ENCODE measurements at places on chromosomes 3 and 15. TPM values are rescaled to one million over a fixed set of nuclear protein-coding genes. Genes with fewer than 3 reads are reported as not detected.

CHRNA5 gene
- total RNA-seq, result 0.31 TPM

EOMES gene
- 0.06 TPM for total RNA-seq

KLHL40 gene
- total RNA-seq, result not detected

PLSCR2 gene
- not detected for total RNA-seq

GAP43 gene
- 9.9 TPM for total RNA-seq

REC114 gene
- not detected for total RNA-seq

C3orf85 gene
- total RNA-seq, result not detected

IL17RE gene
- total RNA-seq, result 3.5 TPM

HGD gene
- 0.19 TPM for total RNA-seq

MME gene
- total RNA-seq, result 35.8 TPM

TRPM1 gene
- not detected for total RNA-seq

GOLGA8J gene
- 0.13 TPM for total RNA-seq

IL12A gene
- 0.19 TPM for total RNA-seq

Measured in aortic smooth muscle cell (primary cell).